ENCODE measurements at places on chromosomes 13 and 19.

- no peak for DNase-seq
Measured at GRCh38 chr13:79496188-79496587, 15.2 kb downstream of the NDFIP2 start.

DNA sequence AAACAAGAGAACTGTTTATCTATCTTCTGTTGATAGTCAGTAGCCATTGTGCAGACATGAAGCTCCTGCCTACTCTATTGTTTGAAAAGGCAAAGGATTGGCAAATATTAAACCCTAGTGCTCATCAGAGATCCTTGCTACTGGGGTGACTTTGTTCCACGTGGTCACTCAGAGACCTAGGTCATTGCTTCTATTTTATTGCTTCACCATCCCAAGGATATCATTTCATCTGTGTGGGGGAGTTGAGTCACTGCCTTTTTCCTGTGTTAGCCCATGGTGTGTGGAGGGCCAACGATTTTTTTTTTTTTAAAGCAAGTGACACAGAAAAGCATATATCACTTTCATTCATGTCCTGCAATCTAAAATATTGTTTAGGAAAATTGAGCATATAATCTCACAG lies 254.1 kb upstream of the RXFP2 start:
- no peak for DNase-seq

- DNase-seq = no peak
Measured at GRCh38 chr13:61013796-61014195, 401.9 kb downstream of the PCDH20 start.

DNA sequence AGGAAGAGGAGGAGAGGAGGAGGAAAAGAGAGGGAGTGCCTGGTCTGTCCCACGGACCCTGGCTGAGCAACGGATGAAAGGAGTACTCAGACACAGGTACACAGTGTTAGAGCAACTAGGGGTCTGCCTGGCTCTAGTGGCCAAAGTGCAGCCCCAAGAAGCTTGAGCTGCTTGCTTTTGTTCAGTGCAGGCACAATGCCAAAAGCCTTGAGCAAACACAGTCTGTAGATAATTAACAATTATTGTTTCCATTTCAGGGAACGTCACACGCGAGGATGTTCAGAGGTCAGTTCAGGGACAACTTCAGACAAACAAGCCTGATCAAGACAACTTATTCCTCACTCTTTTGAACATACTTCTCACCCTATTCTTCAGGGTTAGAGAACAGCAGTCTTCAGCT lies 32.2 kb upstream of the ZNF726 start:
- DNase-seq = no peak

DNA sequence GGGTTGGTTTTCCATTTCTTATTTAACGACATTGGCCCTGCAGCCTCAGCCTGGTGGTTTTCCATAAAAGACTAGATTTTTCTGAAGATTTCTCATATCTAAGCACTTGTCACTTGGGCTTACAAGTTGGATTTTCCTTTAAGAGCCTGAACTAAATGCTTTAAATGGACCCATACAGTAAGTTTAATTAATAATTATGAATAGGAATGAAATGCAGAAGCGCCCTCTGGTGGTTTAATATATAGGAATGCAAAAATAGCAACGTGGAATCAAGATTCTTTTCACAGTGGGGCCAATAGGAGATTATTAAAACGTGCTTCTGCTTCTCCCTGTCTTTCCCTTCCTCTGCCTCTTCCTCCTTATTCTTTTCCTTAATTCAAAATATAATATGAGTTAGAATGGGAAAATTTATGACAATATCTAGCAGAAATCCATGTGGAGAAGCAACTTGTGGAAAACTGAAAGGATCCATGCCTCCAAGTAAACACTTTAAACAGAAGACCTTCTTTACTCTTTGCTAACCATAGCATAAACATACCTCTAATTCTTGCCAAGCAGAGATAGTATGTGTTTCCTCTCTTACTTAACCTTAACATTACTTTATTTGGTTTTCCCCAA lies 324.0 kb downstream of the GPC5 start:
- DNase-seq = no peak

GRCh38 chr13:32045537-32045936 lies 14.0 kb downstream of the FRY start:
- no peak for DNase-seq

GRCh38 chr13:65125236-65125635 lies 2104.9 kb downstream of the PCDH9 start:
- DNase-seq = no peak

- no peak for DNase-seq
Measured at GRCh38 chr13:102536196-102536595, 60.6 kb upstream of the TPP2 start.

DNA sequence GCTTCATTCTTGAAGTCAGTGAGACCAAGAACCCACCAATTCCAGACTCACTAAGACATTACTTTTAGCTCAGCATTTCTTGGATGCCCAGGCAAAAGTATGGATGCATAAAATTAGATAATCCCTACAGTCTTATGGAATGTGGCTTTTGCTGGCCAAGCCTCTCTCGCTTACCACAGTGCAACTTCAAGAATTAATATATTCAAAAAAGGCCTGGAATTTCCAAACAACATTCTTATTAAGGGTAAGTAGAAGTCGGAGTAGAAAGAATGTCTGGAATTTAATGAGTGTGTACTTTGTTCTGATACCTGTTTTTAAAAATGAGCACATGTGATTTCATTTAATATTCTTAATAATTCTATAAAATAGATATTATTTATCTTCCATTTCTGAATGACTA lies 302.4 kb upstream of the TMTC4 start:
- no peak for DNase-seq

GRCh38 chr19:50928831-50929230 lies 17.6 kb upstream of the KLK4 start:
- DNase-seq = no peak

DNA sequence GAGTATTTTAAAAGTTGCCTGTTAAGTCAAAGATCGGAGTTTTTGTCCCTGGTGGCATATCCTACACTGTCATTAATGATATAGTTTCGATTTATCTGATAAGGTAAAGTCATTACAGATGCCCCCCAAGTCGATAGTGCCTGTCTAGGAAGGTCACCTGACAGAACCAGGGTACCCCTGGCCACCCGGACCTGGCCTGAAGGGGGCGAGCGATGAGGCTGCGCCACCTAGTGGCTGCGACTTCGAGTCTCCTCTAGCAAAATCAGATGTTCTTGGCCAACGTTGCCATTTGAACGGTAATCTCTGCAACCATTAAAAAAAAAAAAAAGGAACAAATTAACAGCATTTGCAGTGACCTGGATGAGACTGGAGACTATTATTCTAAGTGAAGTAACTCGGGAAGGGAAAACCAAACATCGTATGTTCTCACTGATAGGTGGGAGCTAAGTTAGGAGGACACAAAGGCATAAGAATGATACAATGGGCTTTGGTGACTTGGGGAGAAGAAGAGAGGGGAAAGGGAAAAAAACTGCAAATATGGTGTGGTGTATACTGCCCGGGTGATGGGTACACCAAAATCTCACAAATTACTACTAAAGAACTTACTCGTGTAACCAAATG lies 565.1 kb downstream of the LIG4 start:
- peak; percentile 9 for DNase-seq

DNA sequence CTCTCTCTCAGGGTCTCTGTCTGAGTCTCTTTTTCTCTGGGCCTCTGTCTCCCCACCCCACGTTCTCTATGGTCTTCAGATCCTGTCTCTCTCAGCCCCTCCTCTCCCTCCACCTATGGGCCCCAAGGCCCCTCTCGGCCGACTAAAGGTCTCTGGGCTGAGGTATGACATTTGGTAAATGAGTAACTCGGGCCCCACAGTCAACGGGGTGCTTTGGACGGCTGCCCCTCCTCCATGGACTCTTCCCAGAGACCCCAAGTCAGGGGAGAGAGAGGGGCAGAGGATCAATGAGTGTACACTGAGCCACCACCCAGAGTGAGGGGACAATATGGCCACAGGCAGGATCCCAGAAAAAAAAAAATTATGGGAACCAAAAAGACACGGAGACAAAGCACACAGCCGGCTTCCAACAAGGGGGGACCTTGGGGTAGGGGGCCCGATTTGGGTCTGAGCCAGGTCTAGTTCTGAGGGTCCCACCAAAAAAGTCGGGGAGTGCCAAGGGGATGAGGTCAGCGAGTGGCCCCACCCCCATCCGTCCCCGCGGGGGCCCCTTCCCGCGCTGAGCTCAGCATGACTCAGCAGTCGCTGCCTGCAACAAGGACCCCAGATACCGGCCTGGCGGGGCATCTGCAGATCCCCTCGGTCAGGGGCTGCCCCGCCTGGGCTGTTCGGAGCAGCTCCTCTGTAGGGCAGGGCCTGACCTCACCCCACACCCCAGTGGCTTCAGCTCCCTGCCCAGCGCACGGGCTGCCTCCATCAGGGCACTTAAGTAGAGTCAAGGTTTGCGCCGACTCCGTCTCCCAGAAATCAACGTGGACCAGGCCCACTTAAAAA lies 1.5 kb upstream of the FTL start:
- DNase-seq = peak; percentile 70

DNA sequence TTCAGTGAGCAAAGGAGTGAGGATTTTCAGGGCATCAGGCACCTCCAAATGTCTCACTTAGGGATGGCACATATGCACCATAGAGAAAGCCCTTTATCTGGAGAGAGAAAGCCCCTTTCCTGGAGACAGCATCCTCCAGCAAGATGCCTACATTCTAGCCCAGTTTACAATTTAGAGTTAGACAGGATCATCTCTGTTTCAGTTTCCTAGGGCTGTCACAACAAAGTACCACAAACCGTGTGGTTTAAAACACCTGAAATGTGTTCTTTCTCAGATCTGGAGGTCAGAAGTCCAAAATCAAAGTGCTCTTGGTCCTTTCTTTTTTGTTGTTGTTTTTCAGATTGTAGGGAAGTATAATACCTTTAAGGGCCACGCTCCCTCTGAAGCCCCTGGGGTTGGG lies 61.8 kb downstream of the MBNL2 start:
- DNase-seq = no peak

- no peak for DNase-seq
Measured at GRCh38 chr19:55247621-55248099, 11.2 kb downstream of the PPP6R1 start.

DNA sequence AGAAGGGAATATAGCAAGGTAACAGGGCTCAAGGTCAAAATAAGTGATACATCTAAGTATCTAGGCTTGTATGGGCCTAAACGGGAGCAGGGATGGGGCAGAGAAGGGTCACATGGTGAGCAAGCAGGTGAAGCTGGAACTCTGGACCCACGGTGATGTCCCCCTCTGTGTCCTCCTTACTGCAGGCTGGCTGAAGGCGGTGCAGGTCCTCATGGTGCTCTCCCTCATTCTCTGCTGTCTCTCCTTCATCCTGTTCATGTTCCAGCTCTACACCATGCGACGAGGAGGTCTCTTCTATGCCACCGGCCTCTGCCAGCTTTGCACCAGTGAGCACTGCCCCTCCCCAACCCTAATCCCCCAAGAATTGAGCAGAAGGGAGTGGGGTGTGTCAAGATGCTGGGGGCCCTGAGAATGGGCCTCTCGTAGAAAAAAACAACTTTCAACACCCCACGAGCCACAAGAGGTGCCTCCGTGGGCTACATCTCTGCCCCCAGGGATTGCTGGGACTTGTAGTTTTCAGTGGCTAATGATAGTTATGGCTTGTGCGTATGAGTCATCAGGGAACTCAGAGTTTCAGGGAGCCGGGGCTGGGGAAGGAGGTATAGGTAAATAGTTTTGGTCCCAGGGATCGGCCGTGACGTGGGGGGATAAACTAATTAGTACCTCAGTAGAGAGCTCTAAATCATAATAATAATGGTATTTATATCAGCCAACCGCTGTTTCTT lies 4.0 kb downstream of the EMP3 start:
- peak; percentile 25 for DNase-seq

- DNase-seq = no peak
Measured at GRCh38 chr19:7565332-7565731, 29.8 kb downstream of the PNPLA6 start.

DNA sequence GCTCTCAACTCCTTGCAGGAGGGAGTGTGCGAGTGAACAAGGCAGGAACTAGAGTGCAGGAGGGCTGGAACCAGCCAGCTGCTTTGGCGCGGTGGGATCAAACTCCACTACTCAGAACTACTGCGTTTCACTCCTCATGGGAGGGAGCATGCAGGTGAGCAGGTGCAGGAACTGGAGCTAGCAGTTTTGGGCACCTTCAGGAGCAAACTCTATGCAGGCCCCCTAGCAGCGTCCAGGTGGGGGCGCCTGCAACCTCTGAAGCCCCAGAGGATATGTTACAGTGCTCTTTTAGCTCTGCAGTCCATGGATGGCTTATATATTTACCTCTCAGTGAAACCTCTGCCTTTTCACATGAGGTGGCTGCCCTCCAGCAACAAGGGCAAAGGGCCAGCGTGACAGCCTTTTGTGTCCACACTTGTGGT lies 1303.4 kb downstream of the PCDH9 start:
- no peak for DNase-seq

- no peak for DNase-seq
Measured at GRCh38 chr19:46887240-46887782, 26.5 kb downstream of the ARHGAP35 start.

GRCh38 chr19:29831041-29831548 lies 19.3 kb downstream of the CCNE1 start:
- peak; percentile 54 for DNase-seq
